ENCODE measurements at places on chromosomes 6 and 20.
A peak's percentile ranks its signal among the peaks of the same experiment; 100 is the strongest.

DNA sequence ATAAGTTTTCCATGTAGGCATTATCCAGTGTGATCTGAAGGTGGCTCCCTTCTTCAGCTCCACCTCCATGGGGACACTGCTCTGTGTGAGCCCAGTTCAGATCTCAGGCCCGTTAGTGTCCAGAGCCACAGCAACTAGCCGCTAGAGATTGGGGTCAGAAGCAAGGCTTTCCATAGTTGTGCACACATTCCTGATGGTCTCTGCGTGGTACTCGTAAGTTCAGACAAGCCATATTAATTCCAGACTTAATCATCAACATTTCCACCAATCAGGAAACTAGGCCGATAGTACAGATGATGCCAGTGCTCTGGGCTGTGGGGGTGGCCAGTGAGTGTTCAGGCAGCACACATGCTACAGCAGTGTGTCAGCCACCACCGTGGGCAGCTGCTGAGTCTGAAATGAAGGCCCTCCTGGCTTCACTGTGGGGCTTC is 17.5 kb upstream of the SYNCRIP start:
- peak; percentile 55 for DNase-seq

- no peak for DNase-seq
Observed at GRCh38 chr20:2637246-2637645, 15.2 kb upstream of the NOP56 start.

DNA sequence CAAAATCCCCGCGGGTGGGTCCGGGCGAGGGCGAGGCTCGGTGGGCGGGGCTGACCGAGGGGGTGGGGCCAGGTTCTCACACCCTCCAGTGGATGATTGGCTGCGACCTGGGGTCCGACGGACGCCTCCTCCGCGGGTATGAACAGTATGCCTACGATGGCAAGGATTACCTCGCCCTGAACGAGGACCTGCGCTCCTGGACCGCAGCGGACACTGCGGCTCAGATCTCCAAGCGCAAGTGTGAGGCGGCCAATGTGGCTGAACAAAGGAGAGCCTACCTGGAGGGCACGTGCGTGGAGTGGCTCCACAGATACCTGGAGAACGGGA is 809 bp downstream of the HLA-G start:
- no peak for DNase-seq

- DNase-seq = no peak
Observed at GRCh38 chr6:129749749-129750120, 39.8 kb upstream of the ARHGAP18 start.

DNA sequence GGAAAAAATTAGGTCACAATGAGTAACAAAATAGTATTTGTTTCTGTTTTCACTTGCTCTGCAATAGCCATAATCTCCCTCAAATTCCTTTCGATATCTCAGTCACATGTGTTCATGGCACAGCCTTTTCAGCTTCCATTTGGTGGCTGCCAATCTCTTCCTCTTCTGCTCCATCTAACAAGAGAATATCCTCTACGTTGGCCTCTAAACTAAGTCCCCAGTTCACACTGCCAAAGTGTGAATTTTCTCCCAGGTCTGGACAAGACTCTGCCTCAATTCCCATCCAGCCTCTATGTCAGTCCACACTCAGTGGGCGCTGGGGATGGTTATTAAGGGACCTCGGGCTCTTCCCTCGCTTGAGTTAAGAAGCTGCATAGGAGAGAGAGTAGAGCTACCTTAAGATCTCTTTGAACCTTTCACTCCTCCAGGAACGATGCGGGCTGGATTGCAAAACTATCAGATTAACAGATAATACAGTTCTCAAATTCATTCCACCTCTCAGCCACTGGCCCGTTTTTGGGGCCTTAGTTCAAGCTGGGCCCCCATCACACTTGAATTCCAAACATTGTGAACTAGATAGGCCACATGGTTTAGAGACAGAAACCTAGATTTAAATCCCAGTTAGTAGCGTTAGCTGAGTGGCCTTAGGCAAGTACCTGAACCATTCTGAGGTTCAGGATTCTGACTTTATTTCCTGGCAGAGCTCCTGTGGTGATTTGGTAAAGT is 250.2 kb upstream of the QKI start:
- DNase-seq = no peak

DNA sequence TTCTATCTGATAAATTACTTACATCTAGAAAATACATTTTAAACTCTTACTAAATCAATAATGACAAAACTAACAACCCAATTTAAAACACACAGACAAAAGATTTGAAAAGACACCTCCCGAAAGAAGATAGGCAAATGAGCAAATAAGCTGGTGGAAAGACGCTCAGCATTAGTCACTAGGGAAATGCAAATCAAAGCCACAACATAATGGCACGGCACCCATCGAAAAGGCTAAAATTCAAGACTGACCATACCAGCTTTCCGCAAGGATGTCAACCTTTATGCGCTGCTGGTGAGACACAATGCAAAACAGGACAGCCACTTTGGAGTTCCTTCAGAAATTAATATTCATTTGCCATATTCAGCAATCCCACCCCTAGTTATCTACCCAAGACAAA is 25.9 kb downstream of the TAF4 start:
- no peak for DNase-seq

GRCh38 chr6:135722679-135723078 is 128.8 kb upstream of the PDE7B start:
- no peak for DNase-seq

- no peak for DNase-seq
Observed at GRCh38 chr6:75893058-75893775, 144.2 kb downstream of the MYO6 start.

- no peak for DNase-seq
Observed at GRCh38 chr20:34567892-34568865, 9.7 kb downstream of the MAP1LC3A start.

GRCh38 chr6:85298553-85298952 is 151.3 kb upstream of the NT5E start:
- no peak for DNase-seq

DNA sequence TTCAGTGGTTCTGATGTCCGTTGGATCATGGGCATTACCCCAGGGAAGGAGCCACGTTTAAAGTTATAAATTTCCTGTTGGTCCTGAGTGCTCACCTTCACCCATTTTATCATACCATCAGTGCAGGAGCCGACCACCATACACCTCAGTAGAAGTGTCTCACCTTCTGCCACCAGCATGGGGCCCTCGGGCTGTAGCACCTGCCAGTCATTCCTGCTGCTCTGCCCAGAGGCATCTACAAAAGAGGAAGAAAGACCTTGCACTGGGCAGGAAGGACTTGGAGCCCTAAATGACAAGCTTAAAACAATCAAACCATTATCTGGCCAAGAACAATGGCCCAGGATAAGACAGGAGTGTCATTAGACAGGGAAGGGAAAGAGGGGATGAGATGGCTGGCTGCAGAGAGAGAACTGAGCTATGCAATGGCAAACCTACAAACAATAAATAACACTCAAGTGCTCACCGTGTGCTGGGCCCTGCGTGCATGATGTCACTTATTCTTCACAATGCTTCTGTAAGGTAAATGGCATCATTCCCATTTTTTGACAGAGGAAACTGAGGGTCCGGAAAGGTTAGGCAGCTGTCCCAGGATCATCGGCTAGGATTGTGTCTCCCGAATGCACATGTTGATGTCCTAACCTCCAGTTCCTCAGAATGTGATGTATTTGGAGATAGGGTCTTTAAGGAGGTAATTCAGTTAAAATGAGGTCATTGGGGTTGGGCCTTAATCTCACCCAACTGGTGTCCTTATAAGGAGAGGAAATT is 11.2 kb downstream of the SIRPB2 start:
- DNase-seq = no peak

- DNase-seq = no peak
Observed at GRCh38 chr20:271069-271468, 13.5 kb downstream of the DEFB132 start.

- no peak for DNase-seq
Observed at GRCh38 chr6:52186480-52186879, 305 bp downstream of the IL17A start.

GRCh38 chr6:125987026-125987617 is 782 bp downstream of the TRMT11 start:
- no peak for DNase-seq

- no peak for DNase-seq
Observed at GRCh38 chr6:162450358-162450757, 277.2 kb downstream of the PRKN start.

- no peak for DNase-seq
Observed at GRCh38 chr6:40956936-40957335, 82.1 kb downstream of the UNC5CL start.

GRCh38 chr6:76940191-76940590 is 523.1 kb downstream of the HTR1B start:
- no peak for DNase-seq

GRCh38 chr6:139124887-139125672 is 9.8 kb upstream of the HECA start:
- no peak for DNase-seq

- no peak for DNase-seq
Observed at GRCh38 chr20:8834851-8835250, 234.0 kb upstream of the PLCB4 start.

DNA sequence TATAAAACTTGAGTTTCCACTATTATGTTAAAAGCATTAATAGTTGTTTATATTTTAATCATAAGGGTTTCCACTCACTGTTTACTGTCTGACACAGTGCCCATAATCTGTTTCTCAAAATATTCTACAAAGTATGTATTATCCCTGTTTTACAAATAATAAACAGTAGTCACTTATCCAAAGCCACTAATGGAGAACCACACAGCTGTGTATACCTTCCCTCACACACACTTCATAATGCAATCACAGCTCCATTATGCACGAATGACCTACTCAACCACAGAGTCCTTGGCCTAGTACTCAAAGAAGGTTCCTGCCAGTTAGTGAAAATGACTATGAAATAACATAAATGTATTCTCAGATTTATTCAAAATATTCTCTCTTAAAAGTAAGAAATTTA is 103.1 kb downstream of the EPB41L2 start:
- no peak for DNase-seq

DNA sequence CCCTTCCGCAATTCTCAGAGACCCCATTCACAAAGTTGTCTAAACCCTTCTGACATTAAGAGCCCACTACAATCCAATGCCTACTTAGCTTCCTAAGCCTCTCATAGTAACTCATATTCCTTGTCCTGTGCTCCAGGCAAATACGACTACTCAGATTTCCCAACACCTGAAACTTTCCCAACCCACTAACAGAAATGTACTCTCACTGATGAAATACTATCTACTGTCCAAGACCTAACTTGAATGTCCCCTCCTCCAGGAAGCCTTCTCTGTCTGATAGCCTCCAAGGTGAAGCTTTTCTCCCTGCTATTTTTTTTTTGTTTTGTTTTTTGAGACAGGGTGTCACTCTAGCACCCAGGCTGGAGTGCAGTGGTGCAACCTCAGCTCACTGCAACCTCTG is 30.4 kb downstream of the GPLD1 start:
- DNase-seq = no peak

All from GOT3 (cell line).